ENCODE measurements at places on chromosomes 6 and 20. TPM values are rescaled to one million over a fixed set of nuclear protein-coding genes. Genes with fewer than 3 reads are reported as not detected.
A peak's percentile ranks its signal among the peaks of the same experiment; 100 is the strongest.

PDYN gene
- not detected for total RNA-seq

FAM110A gene
- total RNA-seq: 2.7 TPM

WFDC9 gene
- not detected for total RNA-seq

- DNase-seq: peak; percentile 68
Observed at GRCh38 chr6:136962661-136963060, 40.6 kb downstream of the SLC35D3 start.

DNA sequence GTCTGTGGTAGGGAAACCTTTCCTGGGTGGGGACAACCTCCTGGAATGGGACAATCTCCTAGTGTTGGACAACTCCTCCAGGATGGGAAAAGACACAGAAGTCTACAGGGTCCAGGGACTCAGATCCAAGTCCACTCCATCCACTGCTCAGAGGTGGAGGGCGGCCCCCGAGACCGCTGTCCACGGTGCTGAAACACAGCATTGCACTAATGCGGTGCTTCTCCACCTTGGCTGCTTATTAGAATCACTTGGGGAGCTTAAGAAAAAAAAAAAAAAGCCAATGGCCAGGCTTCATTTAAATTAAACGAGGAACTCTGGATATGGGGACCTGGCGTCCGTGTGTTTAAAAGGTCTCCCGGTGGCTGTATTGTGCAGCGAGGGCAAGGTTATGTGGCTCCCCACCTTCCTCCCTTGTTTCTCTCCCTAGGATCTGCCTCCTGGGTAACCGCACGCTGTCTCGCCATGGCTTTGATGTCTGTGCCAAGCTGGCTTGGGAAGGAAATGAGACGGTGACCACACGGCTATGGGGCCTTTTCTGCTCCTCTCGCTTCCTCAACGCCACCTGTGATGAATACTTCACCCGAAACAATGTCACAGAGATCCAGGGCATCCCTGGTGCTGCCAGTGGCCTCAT, 12.0 kb downstream of the SLC12A5 start:
- peak; percentile 63 for DNase-seq

GRCh38 chr6:134207421-134207820, 110.5 kb downstream of the SGK1 start:
- no peak for DNase-seq

GRCh38 chr6:156131221-156131903, 645.8 kb upstream of the ARID1B start:
- no peak for DNase-seq

DNA sequence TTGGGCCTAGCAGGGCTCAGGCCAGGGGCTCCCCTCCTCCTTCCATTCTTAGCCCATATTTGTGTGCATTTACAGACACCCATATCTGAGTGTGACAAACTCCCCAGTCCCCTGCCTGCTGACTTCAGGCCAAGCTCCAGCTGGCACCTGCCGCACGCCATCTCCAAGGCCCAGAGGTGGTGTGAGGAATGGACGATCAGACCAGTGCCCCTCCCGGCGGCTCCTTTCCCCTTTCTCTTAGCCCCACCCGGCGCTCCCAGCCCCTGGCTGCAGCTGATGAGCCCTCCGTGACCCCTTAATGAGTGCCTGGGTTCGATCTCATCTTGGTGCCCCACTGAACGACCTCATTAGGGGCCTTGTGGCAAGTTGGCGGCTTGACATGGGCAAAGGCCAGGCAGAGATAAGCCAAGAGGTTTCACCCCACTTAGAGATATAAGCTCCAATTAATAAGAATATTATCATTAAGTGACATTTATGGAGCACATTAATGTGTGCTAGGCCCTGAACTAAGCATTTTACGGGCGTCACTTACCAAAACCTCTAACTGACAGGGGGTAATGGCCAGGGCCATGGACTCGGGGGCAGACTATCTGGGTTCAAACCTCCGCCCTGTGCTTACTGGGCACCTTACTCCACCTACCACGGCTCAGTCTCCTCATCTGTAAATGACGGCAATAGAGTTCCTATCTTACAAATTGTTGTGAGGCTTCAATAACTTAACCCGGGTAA, 17.5 kb downstream of the ADA start:
- no peak for DNase-seq

DNA sequence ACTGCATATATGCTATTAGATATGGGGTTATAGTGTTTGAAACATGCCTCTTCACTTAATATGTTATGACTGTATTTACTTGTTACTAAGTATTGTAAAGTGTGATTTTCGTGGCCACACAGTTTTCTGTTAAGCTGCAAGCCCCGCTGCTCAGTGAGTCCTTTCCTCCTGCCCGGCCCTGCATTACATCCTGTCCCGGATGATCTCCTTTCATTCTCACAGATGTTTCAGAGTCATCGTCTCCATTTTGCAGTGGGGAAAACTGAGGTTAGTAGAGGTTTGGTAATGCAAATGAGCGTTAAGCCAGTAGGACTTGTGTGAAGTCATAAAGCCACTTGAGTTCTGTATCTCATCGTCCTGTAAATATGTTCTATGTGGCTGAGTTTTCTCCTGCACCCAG, 155.5 kb downstream of the CFAP61 start:
- no peak for DNase-seq

DNA sequence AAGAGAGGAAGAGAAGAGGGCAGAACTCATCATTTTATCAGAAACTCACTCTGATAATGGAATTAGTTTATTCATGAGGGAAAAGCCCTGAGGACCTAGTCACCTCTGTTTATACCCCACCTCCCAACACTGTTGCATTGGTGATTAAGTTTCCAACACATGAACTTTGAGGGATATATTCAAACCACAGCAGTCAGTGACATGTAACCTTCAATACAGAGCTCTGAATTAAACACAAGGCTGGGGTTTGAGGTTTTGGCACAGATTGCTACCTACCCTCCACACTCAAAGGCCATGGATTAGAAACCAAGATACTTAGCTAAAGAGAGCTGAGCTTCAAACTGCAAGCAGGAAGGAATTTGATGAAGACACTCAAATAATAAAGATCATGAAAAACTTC, 48.5 kb upstream of the MOCS1 start:
- no peak for DNase-seq

DNA sequence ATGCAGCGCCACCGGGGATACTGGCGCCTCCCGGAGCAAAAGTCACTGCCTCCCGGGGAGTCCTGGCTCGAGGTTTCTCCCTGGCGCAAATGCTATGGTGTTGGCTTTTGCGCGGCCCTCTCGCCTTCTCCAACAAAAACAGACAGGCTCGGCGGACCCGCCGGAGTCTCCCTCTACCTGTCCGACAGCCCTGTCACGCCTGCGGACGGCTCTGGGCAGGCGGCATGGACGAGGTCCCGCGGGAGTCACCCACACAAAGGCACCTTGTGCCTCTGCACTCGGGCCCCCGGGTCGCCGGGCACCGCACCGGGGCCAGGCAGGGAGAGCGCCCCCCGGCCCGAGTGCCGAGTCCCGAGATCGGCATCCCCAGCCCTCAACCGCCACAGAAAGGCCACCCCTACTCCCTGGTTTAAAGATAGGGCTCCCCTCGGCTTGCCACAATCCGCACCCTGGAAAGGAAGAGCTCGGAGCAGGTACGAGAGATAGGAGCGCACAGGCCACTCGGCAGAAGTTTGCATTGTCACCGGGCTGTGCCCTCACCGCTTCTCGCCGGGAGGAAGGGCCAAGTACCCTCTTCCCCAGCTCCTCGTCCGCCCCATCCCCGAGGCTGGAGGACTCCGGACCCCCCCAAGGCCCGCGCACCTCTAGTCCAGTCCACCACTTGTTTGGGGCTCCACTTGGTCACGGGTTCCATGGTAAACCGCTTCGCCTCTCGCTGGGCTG, 903 bp downstream of the CNKSR3 start:
- DNase-seq: peak; percentile 52

All from dermis blood vessel endothelial cell (primary cell).